Bone marrow (tissue), 2 donors: ENCODE measurements at places on chromosomes 4 and X.
A peak's percentile ranks its signal among the peaks of the same experiment; 100 is the strongest.

GRCh38 chr4:98661371-98662054 lies 3.1 kb upstream of the TSPAN5 start:
- DNase-seq: no peak

DNA sequence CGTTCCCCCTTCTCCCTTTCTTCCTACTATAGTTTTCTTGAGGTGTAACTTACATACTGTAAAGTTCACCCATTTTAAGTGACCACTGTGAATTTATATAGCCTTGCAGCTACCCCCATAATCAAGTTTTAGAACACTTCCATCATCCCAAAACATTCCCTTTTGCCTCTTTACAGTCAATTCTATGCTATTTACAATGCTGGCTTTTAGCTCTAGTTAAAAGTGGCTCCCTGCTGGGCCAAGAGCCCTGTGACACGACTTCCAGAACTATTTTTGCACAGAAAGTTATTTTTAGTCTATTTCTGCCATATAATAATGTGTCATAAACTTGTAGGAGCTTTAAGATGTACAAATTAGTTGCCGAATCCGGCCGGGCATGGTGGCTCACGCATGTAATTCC lies 26.9 kb downstream of the MAP7D2 start:
- no peak for DNase-seq

DNA sequence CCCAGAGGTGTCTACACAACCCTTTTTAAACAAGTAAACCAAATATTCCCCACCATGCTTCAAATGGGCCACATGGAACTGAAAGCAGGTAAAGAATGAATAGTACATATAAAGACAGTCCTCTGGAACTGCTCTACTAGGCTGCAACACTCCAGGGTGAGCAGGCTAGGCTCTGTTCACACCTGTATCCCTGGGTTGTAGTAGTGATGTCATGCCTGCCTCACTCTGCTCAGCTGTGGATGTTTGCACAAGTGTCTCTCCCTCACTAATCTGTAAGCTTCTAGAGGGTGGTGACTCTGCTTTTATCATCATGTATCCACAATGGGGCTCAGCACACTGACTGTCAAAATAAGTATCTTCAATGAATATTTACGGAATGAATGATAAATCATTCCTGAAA lies 20.4 kb downstream of the LEF1 start:
- no peak for DNase-seq

DNA sequence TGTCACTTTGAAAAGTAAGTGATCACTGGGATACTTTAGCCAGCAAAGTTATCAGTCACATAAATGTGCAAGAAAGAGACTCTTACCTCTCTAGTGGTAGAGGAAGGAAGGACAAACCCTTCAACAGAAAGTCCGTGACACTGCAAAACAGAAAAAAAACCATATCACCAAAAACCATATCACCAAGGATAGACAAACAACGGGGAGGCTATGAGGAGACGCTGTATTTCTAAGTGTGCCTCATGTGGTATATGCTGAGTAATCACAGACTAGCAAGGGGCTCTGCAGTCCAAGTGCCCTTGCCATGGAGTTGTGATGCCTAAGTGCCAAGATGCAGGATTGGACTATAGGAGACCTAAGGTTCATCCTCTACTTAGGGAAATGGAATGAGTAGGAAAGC lies 11.5 kb upstream of the HDAC8 start:
- no peak for DNase-seq

DNA sequence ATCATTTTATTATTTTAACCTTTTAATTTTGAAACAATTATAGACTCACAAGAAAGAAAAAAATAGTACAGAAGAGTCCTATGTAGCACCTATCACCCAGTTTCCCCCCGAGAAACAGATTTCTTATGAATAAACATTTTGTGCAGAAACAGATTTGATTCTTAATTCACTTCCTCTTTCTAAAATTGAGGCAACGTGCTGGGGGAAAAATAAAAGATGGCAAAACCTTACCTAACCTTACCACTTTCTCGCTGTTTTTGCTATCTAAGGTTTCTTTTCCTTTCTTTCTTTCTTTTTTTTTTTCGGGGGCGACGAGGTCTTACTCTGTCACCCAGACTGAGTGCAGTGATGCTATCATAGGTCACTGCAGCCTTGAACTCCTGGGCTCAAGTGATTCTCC lies 4.3 kb upstream of the CLNK start:
- DNase-seq: peak; percentile 39

GRCh38 chr4:181830404-181831035 lies 412.7 kb upstream of the TENM3 start:
- DNase-seq: no peak

DNA sequence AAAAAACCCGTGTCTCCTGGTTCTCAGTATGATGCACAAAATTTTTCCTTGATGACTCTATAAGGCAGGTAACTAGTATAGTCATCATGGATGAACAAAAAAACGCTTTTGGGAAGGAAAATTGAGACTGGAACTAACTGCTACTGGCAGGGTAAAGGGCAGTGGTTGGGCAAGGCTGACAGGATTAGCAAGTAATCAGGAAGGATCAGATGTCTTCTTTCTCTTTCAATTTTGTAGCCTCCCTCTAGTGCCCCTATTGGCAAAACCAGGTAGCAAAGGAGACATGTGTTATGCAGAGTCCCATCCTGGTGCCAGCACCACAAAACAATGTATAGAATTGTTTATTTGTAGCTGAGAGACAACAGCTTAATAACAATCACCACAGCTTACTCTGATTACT lies 12.8 kb upstream of the SLITRK4 start:
- DNase-seq: peak; percentile 10
